ENCODE measurements at places on chromosomes 3 and 15.

DNA sequence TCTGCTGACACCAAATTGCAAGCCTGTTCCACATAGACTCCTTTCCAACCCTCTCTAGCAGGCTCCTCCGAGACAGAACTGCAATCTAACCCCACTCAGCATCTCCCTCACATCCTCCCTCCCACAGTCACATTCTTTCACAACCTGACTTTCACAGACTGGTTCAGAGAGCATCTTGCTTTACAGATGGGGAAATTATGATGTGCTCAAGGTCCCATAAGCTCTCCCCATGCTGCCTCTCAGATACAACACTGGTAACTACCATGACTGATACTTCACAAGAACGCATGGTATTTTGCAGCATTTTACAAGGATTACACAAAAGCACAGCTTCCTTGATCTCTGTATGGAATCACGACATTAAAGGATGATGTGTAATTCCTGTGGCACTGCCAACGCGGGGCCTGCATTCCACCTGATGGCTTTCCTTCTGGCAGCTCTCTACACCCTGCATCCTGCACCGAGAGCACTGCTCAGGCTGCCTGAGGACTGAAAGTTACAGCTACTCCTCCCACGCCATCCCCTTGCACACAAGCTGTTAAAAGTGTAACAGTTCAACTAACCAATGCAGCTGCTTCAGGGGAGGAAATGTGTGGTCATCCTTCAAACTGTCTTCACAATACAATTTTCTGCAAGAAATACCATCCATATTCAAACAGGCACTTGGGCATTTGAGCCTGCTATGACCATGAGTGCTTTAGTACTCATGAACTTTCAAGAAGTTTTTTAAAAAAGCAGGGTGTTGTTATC, 27.6 kb downstream of the TBC1D2B start:
- DNase-seq: peak; percentile 96

- no peak for DNase-seq
These were observed 801 bp downstream of the ARHGAP31 start for GRCh38 chr3:119294696-119295671.

- DNase-seq: no peak
These were observed 334.0 kb upstream of the MCTP2 start for GRCh38 chr15:93897377-93897776.

- no peak for DNase-seq
These were observed 30.3 kb downstream of the HCLS1 start for GRCh38 chr3:121630355-121630754.
